Central memory CD4-positive, alpha-beta T cell (primary cell): ENCODE measurements at places on chromosomes 13 and 19.

DNA sequence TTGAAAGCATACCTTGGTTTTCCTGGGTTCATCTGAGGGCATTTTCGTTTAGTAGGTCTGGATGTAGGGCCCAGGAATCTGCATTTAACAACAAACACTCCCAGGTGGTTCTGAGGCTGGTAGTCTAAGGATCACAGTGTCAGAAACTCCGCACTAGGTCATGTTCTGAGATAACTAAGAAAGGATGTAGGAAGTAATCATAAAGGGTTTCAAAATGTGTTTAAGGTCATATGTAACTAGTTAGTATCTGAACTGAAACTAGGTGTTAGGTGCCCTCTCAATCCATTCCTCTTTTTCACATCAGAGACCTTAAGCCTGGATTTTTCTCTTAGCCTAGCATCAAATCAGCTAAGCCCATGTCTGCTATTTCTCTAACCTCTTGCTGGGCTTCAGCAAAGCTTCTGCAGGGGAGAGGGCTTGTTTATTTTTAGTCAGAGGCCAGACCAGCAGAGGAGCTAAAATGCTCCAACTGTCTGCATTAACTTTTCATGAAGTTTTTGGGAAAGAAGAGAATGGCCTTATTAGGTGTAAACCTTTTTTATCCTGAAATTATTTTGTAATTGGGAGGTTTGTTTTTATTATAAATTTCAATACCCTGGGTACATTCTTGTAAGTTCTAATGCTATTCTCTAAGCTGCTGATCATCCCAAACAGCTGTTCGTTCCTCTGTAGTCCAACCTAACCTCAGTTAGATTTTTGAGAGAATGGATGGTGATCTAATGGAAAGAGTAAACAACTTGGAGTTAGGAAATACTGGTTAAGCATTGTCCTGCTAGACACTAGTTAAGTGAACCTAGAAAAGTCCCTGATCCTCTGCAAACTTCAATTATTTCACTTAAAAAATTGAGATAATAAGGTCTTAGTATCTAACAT is 262.8 kb upstream of the RFC3 start:
- no peak for DNase-seq

DNA sequence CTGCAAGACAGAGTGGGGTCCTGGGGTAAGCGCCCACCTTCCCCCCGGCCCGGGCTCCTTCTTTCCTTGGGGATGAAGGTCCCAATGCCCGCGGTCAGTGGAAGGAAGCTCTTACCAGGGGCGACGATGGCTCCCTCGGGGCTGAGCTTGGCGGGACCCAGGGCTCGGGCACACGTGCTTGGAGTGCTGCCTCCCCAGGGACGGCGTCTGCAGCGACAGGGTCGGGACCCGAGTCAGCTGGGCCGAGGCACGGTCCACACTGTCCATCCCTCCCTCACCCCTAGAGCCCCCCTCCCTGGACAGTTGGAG is 3.5 kb downstream of the JSRP1 start:
- no peak for DNase-seq

- no peak for DNase-seq
These were observed 13.6 kb downstream of the KLF5 start for GRCh38 chr13:73072239-73072900.

GRCh38 chr19:10205636-10206035 is 10.9 kb upstream of the DNMT1 start:
- no peak for DNase-seq

GRCh38 chr19:1953037-1953436 is 12.1 kb downstream of the CSNK1G2 start:
- no peak for DNase-seq

GRCh38 chr13:99733346-99733745 is 232.1 kb downstream of the TM9SF2 start:
- DNase-seq, result no peak

DNA sequence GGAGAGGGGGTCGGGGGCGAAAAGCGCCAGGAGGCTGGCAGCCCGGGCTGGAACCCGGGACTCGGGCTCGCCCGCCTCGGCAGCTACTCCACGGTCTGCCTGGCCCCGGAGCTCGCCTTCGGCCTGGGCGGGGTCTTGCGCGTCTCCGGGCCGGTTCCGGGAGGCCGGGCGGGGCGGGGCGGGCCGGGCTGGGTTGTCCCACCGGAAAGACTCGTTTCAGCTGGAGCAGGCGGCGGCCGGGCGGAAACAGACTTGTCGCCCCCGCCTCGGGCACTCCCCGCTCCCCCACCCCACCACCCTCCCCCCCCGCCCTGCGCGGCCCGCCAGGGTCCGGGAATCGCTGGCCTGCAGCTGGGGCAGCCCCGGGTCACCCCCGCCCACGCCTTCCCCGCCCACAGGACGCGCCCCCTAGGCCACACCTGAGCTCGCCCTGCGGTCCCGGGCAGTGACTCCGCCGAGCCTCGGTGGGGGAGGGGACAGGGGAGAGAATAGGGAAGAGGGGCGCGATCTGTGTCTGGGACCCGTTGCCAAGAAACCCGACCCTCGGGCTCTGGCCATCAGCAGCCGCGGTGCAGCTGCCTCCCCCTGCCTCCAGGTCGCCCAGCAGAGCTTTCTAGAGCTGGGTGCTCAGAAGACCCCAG is 109.4 kb downstream of the KCTD15 start:
- DNase-seq, result no peak

DNA sequence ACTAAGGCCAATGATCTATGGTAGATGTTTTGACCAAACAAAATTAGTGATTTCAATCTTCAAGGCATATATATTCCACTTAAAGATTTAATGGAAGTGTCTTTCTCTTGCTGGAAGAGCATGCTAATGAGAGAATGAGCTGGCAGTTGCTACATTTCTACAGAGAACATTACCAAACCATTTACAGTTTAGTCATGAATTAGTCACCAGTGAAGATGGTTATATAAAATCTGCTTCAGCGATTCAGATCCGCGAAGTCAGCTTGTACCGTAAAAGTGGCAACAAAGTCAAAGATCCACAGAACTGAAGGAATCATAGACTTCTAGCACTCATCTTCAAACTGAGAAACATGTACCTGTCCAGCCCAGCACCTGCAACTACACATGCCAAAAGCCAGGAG is 156.3 kb downstream of the SLITRK5 start:
- no peak for DNase-seq

GRCh38 chr13:38346764-38347163 is 2.9 kb upstream of the UFM1 start:
- no peak for DNase-seq

DNA sequence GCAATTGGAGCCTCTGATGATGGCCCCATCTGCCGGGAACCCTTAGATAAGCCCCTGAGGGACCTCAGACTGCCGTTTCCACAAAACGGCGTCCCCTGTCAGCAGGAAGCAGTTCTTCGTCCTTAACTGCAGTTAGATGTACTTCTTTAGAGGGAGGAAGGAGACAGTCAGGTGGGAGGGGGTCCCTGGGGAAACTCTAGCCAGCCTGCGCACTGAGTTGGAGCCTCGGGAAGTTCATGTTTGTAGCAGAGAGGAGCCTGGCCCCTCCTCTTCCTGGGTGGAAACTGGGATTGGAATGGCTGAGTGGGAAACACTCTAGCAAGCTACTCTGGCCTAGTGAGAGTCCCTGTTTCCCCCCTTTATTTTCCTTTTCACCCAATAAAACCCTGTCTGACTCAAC is 612.4 kb downstream of the PCDH9 start:
- DNase-seq, result no peak

GRCh38 chr19:32767951-32768679 is 48.5 kb downstream of the TDRD12 start:
- DNase-seq, result no peak

DNA sequence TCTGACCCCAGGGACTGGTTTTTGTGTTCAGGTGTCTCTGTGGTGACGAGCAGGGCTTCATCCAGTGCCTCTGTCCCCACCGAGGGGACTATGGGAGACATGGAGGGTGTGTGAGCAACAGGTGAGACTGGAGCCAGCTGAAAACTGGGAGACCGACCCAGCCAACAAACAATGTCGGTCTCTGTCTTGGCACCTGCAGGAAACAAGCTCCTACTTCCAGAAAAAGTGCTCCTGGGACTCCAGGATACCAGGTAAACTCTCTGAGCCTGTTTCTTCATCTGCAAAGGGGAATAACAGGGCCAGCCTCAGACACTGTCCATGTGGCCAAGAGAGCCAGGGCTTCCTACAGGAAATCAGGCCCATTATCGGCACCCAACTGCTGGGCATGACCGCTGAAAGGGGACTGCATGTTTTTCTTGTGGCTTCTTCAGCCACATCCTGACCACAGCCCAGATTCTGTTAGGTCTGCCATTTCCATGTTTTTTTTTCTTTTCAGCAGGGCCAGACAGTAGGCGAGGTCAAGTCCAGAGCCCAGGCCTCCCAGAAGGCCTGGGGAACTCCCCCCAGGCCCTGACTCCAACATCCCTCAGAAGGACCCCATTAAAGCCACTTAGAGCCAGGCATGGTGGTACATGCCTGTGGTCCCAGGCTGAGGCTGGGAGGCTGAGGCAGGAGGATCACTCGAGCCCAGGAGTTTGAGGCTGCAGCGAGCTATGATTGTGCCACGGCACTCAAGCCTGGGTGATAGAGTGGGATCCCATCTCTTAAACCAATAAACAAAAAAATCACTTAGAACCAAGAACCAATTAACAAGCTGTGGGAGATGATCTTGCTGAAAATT is 836 bp upstream of the BST2 start:
- DNase-seq, result no peak

- DNase-seq, result no peak
These were observed 57.9 kb downstream of the THSD1 start for GRCh38 chr13:52348071-52348470.

- no peak for DNase-seq
These were observed 353.2 kb downstream of the DNAJC15 start for GRCh38 chr13:43376596-43376995.

GRCh38 chr19:42271045-42271419 is 2.0 kb downstream of the CIC start:
- DNase-seq, result no peak

- DNase-seq, result no peak
These were observed 1.4 kb upstream of the ZNF584 start for GRCh38 chr19:58406818-58407657.

- no peak for DNase-seq
These were observed 99.6 kb upstream of the HTR2A start for GRCh38 chr13:46996316-46997030.

DNA sequence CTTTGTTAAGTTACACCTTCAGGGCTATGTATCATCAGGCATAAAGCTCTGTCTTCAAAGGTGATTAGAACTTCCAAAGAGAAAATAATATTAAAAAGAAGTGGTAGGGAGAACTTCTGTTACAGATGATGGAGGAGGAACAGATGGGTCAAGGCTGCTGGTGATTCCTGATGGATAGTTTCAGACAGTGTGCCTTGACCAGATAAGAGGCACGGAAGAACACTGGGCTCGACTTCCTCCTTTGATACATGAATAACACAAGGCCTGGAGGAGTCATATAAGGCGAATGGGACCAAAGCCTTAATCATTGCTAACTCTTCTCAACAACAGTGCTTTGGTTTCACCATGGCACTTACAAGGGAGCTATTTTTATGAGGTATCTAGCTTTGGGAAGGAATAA is 128.1 kb upstream of the RXFP2 start:
- no peak for DNase-seq

DNA sequence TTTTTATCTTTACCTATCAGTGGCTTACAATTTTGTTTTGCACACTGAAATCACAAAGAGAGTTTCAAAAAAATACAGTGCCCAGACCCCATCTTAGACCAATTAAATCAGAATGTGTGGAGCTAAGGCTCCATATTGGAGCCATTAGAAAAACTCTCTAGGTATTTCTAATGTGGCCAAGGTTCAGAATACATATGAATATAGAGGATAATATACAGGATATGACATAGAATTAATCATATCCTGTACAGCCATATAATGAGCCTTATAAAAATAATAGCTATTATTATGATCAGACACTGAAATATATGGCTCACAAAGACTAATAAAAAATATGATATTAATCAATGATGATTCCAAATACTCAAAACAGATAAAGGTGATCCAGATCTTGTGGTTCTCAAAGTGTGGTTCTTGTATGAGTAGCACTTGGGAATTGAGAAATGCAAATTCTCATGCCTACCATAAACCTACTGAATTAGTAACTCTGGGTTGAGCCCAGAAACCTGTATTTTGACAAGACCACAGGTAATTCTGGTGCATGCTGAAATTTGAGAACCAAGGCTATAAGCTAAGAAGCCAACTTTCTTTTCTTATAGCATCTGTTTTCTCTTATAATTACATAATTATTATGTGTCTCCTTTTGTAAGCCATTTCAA is 408.0 kb downstream of the DIAPH3 start:
- DNase-seq, result no peak

- peak; percentile 64 for DNase-seq
These were observed 3.9 kb downstream of the MIDN start for GRCh38 chr19:1252221-1252820.

- no peak for DNase-seq
These were observed 18.8 kb upstream of the MED4 start for GRCh38 chr13:48113756-48114130.

DNA sequence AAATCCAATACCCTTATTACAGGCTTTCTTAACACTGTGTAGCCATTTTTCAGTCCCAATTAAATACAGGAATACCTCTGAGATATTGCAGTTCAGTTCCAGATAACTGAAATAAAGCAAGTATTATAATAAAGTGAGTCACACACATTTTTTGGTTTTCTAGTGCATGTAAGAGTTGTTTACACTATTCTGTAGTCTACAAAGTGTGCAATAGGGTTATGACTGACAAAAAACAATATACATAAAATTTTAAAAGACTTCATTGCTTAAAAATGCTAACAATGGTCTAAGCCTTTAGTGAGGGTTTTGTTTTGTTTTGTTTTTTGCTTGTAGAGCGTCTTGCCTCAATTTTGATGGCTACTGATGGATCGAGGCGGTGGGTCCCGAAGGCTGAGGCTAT is 434.4 kb upstream of the NBEA start:
- no peak for DNase-seq

GRCh38 chr19:49593233-49594113 is 2.5 kb downstream of the PRR12 start:
- peak; percentile 87 for DNase-seq
